ENCODE measurements at places on chromosomes 7 and 10.

- no peak for DNase-seq
Measured at GRCh38 chr10:89525556-89525955, 9.8 kb downstream of the SLC16A12 start.

DNA sequence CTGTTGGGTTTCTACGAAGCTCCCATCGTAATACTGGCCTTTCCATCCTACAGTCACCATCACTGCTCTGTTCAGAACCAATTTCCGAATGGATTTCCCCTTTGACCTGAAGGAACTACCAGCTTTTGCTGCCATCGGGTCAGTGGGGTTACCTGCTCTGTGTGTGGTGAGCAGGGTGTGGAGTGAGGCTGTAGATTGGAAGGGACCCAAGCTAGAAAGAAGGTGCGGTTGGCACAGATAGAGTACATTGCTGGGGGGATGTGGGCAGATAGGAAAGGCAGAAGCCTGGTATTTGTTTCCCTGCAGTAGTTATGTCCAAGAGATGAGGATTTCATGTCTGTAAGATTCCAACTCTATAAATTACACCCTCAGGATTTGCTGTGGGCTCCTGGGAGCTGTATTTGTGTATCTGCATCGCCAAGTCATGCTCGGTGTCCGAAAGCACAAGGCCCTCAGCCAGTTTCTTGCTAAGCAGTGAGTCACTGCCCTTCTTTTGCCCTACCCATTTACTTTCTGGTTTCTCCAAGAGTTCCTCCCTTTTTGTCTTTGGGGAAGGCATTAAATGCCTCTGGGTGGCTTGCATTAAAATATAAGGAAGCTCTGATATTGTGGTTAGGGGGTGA, 15.4 kb downstream of the CLCN1 start:
- DNase-seq, result no peak

GRCh38 chr10:86372119-86372783, 5.7 kb upstream of the GRID1 start:
- no peak for DNase-seq

- no peak for DNase-seq
Measured at GRCh38 chr10:92263396-92263795, 27.5 kb downstream of the CPEB3 start.

GRCh38 chr10:14247377-14248116, 83.2 kb downstream of the FRMD4A start:
- DNase-seq, result no peak

DNA sequence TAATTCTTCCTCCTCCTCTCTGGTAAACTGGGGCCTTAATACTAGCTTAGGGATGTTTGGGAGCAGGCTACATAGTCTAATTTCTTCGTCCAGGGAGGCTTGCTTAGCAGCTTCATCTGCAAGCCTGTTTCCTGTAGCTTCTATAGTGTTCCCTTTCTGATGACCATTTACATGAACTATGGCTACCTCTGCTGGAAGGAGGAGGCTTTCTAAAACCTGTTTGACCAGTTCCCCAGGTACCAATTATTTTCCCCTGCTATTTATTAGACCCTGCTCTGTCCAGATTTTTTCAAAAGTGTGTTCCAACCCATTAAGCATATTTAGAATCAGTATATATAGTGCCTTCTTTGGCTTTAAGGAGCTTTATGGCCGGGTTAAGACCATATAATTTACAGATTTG, 38.8 kb upstream of the DNAH11 start:
- DNase-seq, result no peak

DNA sequence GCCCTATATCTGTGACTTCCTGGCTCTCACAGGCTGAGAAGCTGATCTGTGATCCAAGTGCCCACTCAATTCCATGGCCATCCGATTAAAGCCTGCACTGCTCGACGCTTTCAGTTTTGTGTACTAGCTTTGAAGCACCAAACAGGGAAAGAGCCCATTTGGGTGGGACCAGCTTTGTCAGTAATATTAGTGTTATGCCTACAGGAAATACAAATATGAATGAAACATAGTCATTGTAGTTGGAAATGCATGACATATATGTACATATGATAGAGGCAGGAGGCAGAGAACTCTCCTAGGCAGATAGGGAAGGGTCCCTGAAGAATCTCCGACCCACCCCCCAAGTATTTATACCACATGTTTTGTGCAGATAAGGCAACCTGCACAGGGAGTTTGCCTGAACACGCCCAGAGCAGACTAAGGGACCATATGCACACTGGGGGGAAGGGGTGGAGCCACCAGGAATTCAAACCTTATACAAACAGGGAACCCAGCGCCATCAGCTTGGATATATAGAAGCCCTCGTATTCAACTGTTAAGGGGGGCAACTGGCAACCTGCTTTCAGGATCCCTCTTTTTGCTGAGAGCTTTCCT, 653.2 kb downstream of the PARD3 start:
- DNase-seq, result no peak

DNA sequence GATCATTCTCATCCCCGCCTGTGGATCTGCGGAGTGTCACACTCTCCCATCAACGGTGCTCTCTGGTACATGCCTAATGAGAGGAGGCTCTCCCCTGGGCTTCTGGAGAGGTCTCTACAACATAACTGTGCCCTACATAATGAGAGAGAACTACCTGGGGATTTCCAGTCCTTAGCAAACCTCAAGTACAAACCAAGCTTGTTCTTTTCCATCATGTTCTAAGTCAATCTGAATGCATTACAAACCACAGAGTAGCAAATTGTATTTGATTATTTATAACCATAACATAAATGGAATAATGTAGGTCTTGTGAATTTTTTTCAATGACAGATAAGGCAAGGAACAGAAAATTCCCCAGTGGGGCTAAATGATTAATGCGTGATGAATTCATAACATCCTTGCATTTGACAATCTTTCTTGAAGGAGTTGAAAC, 412.4 kb upstream of the NRP1 start:
- DNase-seq, result no peak

DNA sequence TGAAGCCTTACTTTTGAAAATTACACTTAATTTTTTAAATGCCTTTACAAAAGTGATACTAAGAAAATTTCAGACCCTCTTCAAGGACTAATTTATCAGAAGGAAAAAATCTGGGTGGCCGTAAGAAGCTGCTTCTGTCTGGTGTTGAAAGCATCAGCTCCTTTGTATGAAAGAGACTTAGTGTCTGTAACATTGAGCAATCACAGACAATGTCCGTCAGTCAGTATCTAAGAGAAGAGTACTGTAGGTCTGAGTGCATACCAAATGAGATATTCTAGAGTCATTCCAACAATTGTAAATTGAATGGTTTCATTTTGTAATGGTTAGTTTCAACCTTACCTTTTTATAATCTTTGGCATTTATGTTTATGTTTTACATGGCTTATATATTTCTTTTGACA, 11.1 kb upstream of the MDFIC start:
- no peak for DNase-seq

- no peak for DNase-seq
Measured at GRCh38 chr7:41447450-41448042, 255.3 kb downstream of the INHBA start.

GRCh38 chr10:6788231-6788630, 208.2 kb upstream of the PRKCQ start:
- no peak for DNase-seq

GRCh38 chr10:44380829-44381600, 3.9 kb downstream of the CXCL12 start:
- no peak for DNase-seq

GRCh38 chr10:22682237-22683139, 31.9 kb downstream of the PIP4K2A start:
- DNase-seq, result no peak

- no peak for DNase-seq
Measured at GRCh38 chr10:60101821-60102220, 195.5 kb upstream of the CCDC6 start.

- no peak for DNase-seq
Measured at GRCh38 chr7:2687338-2687869, 598 bp upstream of the AMZ1 start.

DNA sequence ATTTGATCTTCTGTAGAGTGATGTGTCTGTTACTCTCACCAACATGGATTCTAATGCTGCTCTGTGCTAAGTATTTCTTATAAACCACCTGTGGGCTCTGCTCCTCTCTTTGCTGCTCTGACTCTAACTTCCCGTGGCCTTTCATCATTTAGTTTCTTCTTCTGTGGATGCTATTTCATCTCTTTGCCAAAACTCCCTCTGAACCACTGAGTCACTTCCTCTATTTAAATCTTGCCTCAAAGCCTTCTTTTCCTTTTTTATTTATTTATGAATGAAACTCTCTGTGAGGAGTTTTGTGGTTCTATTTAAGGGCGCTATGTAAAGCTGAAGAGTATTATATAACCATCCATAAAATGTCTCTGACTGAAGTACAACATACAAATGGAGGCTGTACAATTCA, 538.5 kb downstream of the SUGCT start:
- no peak for DNase-seq

- DNase-seq, result no peak
Measured at GRCh38 chr7:39357648-39358047, 208.6 kb upstream of the YAE1 start.

DNA sequence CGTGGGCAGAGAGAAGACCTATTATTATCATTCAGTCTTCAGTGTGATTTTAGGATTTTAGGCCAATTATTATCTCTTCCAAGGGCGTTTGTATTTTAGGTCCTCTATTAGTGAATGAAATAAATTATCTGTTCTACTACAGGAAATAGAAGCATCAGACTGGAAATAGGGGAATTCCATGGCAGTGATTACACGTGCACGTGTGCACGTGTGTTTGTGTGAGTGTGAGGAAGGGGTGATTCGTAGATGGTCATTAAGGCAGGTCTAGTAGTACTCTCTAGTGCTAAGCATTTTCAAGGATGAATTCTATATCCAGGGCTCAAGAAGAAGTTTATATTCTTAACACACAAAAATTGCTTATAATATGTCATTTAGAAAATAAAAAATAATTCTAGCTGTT, 623.2 kb downstream of the GATA3 start:
- no peak for DNase-seq

DNA sequence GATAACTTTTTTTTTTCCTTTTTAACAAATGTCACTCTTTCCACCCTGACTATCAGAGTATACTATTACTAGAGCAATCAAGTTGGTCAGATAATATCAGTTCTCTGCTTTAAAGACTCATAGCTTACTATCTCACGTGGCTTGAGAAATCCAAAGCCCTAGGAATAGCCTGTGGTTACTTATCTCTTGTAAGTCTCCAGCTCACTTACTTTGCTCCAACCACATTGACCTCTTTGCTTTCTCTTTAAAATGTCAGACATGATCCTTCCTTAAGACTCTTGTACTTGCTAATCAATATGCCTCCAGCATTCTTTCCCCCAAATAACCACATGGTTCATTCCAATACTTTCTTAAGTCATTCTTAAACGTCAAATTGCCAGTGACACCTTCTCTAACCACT, 1292.2 kb downstream of the REEP3 start:
- no peak for DNase-seq

DNA sequence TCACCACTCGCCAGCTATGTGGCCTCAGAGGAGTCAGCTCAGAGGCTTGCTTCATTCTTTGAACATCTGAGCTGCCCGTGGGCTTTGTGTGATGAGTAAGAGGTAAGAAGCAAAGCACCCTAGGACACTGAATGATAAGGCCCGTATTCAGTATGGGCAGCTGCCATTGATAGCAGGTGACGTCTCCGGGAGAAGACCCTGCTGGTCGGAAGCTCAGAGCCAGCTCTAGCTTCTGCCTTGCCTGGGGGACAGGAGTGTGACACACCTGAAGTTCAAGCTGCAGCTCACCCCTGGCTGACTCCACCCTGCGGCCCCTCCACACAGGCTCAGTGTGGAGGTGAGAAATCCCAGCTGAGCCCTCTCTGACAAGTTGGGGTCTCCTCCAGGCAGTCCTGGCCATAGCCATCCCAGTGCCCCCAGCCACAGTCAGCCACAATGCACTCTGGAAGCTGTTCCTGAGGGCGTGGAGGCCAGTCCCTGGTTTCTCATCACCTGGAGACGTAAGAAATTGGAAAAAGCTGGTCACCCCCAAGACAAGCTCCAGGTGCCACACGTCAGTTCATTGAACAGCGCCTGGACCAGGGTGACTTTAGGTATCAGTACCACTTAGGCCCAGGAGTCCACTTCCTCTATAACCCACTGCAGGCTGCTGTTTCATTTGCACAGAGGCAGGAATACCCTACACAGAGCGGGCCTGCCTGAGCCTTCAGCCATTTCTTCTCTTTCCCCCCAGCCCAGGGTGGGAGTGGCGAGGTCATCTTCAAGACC, 164.9 kb upstream of the RHEB start:
- no peak for DNase-seq

GRCh38 chr10:67606572-67606971, 89.4 kb downstream of the CTNNA3 start:
- DNase-seq, result no peak

DNA sequence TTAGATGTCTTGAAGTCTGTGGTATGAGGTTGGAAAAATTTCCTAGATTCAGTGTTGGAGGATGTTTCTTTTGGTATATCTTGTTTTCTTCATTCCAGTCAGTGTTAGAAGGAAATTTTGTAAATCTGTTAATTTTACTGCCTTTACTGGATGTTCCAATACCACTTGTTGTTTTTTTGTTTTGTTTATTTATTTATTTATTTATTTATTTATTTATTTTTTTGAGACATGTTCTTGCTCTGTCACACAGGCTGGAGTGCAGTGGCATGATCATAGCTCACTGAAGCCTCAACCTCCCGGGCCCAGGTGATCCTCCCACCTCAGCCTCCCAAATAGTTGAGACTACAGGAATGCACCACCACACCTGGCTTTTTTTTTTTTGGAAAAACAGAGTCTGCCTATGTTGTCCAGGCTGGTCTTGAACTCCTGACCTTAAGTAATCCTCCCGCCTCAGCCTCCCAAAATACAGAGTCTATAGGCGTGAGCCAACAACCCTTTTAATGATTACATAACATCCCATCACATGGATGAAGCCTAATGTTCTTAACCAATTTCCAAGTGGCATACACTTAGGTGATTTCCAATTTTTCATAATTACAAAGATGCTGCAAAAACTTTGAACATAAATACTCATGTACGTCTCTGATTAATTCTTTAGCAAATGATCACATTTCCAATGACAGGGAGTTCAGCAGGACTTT, 52.8 kb upstream of the WAC start:
- DNase-seq, result no peak

GRCh38 chr7:126972571-126972970, 280.2 kb downstream of the GRM8 start:
- DNase-seq, result no peak

Data from NCI-H1048 (cell line).